Calu3 (cell line): ENCODE measurements at places on chromosomes 13 and 19.

DNA sequence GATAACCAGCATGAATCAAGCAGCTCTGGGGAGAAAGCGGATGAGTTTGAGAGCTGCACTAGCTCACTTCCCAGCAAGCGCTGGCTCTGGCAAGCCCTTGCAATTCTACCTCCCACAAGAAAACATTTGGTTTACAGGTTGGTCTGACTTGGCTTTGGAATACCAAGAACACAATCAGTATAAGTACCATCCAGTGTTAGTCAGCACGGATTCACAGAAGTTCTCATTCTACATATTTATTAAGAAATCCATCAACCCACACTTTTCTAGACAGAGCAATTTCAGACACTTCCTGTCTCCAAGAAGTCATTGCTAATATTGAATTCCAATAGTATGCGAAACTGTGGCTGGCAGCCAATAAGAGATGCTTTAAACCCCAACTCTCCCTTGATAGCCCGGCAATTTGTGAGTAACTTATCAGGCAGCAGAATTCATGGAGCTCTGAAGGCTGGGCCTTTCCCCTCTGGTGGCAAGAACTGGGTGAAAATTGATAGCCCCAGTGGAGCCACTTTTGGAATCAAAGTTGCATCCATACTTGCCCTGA, 59.4 kb upstream of the WASF3 start:
- DNase-seq: no peak

DNA sequence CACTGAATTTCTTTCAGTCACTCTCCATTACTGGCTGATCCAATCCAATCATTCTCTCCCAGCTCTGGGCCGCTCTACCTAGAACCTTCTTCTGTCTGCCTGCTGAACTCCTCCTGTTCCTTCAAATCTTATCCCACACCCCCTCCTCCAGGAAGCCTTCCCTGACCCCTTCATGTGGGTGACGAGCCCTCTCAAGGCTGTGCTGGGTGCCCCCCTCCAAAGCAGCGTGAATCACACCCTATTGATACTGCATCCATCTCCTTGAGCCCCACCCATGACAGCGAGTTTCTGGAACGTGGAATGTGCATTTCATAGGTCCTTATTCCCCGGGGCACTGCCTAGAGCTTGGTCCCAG, 3.2 kb downstream of the PIH1D1 start:
- DNase-seq: no peak

- no peak for DNase-seq
Measured at GRCh38 chr13:83992566-83993358, 110.5 kb upstream of the SLITRK1 start.

- no peak for DNase-seq
Measured at GRCh38 chr19:718251-718951, 9.7 kb downstream of the PALM start.
